ENCODE measurements at places on chromosomes 6 and 20. TPM values are rescaled to one million over a fixed set of nuclear protein-coding genes. Genes with fewer than 3 reads are reported as not detected.

FLRT3 gene
- total RNA-seq, result 0.06 TPM

BHLHE23 gene
- total RNA-seq, result not detected

ABHD16B gene
- not detected for total RNA-seq

PRSS16 gene
- total RNA-seq, result not detected

PRRT1 gene
- 0.50 TPM for total RNA-seq

ADGB gene
- total RNA-seq, result not detected

DUSP15 gene
- total RNA-seq, result 2.5 TPM

TBXT gene
- not detected for total RNA-seq

HLA-DMB gene
- not detected for total RNA-seq

RPS6KA2 gene
- total RNA-seq, result 64.6 TPM

OR2H1 gene
- total RNA-seq, result not detected

CRISP2 gene
- total RNA-seq, result not detected

PBOV1 gene
- not detected for total RNA-seq

HLA-DMA gene
- 0.79 TPM for total RNA-seq

SEMG1 gene
- total RNA-seq, result not detected

OLIG3 gene
- total RNA-seq, result 0.06 TPM

RREB1 gene
- total RNA-seq, result 12.6 TPM

MROH8 gene
- 1.6 TPM for total RNA-seq

ACOT13 gene
- 9.9 TPM for total RNA-seq

CTSZ gene
- 297 TPM for total RNA-seq

SLPI gene
- not detected for total RNA-seq

COL21A1 gene
- total RNA-seq, result 28.5 TPM

MTCH1 gene
- total RNA-seq, result 223 TPM

CD40 gene
- 7.3 TPM for total RNA-seq

CST1 gene
- total RNA-seq, result 48.1 TPM

BMP7 gene
- total RNA-seq, result not detected

DSP gene
- total RNA-seq, result 0.25 TPM

SCGN gene
- not detected for total RNA-seq

CRISP3 gene
- not detected for total RNA-seq

C20orf141 gene
- not detected for total RNA-seq

SIRPB1 gene
- not detected for total RNA-seq

ANKRD66 gene
- total RNA-seq, result not detected

FAM217A gene
- total RNA-seq, result not detected

IMPG1 gene
- total RNA-seq, result not detected

EYS gene
- total RNA-seq, result under 0.01 TPM

All from aortic smooth muscle cell (primary cell).